ENCODE measurements at places on chromosomes 1 and 21.

GRCh38 chr21:29074007-29074376 lies 544 bp upstream of the CCT8 start:
- DNase-seq = no peak

GRCh38 chr21:14918527-14918926 lies 146.3 kb downstream of the NRIP1 start:
- no peak for DNase-seq

GRCh38 chr1:229130028-229130668 lies 140.8 kb upstream of the RAB4A start:
- peak; percentile 39 for DNase-seq

GRCh38 chr1:213605732-213606131 lies 382.0 kb upstream of the PROX1 start:
- DNase-seq = no peak

- no peak for DNase-seq
Observed at GRCh38 chr1:115246526-115246925, 91.5 kb downstream of the NGF start.

- DNase-seq = no peak
Observed at GRCh38 chr1:42420911-42421585, 34.8 kb downstream of the ZMYND12 start.

GRCh38 chr1:43367904-43368645 lies at the start of gene ELOVL1:
Gene ELOVL1 (minus strand): TSS chr1:43368011. CDS start chr1:43365609, 2,402 bp downstream.
- peak; percentile 87 for DNase-seq

DNA sequence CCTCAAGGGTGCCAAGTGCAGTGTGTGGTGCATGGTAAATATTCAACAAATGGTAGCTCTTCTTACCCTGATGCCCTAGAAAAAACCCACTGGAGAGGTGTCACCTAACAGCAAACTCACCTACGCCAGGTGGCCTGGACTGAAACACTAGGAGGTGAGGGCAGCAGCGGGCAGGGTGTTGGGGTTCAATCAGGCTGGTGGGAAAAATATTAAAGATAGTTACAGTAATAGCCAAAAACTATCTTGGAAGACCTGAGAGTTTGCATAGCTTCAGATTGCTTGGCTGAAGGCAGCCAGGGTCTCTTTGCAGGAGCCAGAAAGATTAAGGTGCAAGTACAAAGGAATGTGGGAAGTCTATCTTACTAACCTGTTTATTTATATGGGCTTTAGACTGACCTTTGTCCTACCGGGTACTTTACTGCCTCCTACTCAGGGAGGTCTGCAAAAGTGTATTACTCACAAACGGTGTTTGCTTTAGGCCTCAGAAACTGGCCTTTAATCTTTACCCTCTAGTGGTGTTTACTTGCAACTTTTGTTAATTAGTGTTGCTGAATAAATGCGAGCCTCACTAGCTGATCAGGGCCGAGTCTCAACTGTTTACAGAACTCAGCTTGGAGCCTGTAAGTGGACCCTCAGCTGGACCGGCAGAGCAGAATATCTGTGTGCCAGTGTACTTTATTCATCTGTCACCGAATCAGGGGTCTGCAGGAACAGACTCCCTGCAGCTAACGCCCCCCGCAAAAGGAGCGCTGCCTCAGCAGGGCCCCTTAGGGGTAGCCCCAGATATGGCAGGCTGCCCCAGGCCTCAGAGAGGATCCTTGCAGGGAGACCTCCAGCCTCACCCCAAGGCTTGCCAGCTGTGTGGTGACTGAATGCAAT lies 63.9 kb downstream of the SYF2 start:
- DNase-seq = no peak

GRCh38 chr1:2411801-2412394 lies 466 bp downstream of the PEX10 start:
- DNase-seq = no peak

DNA sequence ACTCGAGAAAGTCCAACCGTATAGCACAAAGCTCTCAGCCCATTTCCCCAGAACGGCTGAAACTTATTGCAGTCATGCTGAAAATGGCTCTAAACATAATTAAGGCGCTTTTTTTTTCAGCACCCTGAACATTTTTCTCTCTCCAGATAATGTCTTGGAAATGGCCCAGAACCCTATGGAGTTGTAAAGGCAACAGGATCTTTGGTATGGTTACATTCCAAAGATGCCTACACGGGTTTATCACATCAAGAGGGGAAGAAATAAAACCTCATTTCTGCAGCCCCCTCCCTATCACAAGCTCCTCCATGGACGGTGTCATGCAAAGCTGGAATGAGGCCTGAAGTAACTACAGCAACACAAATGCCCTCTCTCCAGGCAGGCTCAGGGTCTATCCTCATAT lies 126.4 kb upstream of the GALNT2 start:
- DNase-seq = no peak

DNA sequence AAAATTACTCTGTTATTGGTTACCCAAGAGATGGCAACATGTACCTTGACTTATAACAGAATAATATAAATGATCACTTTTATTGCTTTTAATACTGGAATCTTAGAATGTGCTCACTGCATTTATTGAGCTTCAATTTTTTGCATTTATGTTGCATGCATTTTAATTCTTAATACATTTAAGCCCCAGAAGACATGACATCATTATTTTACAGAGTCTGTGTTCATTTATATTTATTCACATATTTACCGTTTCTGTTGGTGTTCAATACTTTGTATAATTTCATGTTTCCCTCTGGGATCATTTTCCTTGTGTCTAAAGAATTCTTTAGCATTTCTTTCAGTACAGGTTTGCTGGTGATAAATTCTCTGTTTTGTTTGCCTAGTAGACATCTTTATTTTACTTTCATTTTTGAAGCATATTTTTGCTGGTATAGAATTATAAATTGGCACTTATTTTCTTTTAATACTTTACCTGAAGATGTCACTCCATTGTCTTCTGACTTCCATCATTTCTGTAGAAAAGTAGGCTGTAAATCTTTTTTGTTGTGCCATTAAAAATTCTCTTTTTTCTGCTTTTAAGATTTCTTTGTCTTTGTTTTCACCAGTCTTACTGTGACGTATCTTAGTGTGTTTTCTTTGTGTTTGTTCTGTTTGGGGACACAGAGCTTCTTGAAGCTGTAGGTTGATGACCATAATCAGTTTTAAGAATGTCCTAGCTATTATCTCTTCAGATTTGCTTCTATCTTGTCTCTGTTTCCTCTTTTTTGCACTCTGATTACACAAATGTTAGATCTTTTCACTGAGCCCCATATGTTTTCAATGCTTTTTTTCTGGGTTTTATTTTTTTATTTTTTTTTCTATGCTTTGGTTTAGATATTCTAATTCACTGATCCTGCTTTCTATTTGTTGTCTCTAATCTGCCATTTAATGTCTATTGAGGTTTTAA lies 26.9 kb downstream of the DISP3 start:
- DNase-seq = no peak

- no peak for DNase-seq
Observed at GRCh38 chr1:82090104-82090503, 289.4 kb downstream of the ADGRL2 start.

GRCh38 chr1:61318319-61319125 lies 236.2 kb downstream of the NFIA start:
- no peak for DNase-seq

- DNase-seq = no peak
Observed at GRCh38 chr1:190303501-190303900, 174.2 kb downstream of the BRINP3 start.

DNA sequence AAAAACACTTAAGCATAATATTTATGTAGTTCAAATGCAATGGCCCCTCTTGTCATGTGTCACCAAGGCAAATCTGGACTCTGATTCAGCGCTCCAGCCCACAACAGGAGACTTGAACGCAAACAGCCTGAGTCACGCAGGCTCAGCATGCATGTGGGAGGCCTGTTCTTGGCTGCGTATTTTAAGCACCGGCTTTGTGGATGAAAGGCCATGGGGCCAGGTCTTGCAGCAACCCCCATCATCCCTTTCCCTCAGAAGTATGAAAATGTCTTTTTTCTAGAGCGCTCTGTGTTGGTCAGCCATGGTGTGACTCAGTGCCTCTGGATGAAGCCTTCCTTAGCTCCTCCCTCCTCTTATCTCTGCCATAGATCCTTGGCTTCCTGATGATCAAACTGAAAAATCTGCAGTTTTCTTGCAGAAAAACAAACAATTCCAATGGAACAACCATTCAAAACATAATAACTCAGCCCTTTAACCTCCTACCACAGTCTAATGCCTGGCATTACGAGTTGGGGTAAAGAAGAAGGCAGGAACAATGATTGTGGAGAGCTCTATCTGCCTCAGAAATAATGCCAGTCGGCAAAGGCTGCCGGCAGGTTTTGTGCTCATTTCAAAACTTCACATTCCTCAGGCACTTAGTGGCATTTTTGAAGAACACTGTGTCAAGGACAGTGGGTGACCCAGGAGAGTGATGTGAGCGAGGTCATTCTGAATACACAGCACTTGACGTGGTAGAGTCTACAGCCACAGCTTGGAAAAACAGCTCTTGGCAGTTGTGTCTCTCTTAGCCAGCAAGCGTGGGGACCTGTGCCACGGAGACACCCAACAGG lies 167.5 kb downstream of the CLIC6 start:
- no peak for DNase-seq

- DNase-seq = no peak
Observed at GRCh38 chr1:244271691-244272308, 179.9 kb downstream of the ADSS2 start.

- peak; percentile 88 for DNase-seq
Observed at GRCh38 chr1:151070474-151071276, at the start of gene GABPB2. Gene GABPB2 (plus strand): TSS chr1:151070761. CDS start chr1:151088190, 17,429 bp downstream.

DNA sequence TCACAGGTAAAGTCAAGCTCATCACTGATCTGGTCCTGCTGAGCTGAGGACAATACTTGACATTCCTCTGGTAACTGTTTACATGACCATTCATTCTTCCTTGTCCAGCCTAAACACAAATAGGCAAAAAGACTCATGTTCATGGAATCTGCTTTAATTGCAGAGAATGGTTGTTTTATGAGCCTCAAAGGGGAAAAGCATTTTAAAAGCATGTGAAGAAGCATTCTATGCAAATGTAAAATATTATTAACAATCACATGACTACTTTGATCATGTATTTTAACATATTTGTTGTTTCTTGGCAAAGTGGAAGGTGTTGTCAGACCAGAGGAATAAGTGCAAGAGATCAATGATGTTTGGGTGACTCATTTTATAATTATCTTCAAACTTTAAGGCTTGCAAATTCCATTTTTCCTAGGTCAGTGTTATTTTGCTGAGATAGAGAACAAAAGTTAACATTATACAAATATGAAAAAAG lies 133.7 kb downstream of the RUNX1 start:
- no peak for DNase-seq

- no peak for DNase-seq
Observed at GRCh38 chr1:7043719-7044535, 258.7 kb downstream of the CAMTA1 start.

DNA sequence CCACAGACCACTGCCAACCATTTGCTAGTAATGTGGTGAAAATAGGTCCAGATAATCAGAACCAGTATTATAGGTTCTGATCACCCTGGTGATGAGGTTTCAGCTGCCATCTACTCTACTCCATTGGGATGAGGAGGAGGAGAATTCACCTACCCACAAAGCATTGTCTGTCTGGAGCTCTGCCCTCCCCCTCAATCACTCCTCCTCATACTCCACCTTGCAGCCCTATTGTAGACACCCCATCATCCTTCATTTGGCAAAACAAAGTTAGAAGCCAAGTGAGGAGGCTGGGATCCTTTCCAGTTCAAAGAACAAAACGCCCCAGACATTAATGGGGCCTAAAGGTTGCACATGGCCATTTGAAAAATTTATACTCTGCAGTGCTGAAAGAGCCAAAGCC lies 157.4 kb upstream of the L1TD1 start:
- DNase-seq = no peak

DNA sequence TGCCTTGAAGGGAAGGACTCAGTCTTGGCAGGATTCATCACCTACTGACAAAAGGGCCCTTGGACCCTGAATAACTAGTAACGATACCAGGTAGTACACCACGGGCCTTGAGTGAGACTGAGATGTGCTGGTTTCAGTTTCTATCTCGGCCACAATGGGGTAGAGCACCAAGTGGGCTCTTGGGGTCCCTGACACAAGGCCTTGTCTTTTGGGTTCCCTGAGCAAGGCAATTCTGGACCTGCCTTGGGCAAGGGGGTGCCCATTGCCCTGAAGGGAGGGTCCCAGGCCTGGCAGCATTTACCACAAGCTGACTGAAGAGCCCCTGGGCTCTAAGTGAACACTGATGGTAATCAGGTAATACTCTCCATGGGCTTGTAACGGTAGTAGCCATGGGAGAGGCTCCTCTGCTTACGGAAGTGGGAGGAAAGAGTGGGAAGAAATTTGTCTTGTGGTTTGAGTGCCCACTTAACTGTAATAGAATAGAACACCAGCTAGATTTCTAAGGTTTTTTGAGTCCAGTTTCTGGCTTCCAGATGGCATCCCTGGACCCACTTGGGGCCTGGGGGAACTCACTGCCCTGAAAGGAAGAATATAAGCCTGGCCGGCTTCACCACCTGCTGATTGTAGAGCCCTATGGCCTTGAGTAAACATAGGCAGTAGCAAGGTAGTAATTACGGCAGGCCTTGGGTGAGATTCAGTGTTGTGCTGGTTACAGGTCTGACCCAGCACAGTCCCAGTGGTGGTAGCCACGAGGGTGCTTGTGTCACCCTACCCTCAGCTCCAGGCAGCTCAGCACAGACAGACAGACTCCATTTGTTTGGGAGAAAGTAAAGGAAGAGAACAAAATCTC lies 58.5 kb downstream of the WDR4 start:
- no peak for DNase-seq

- no peak for DNase-seq
Observed at GRCh38 chr1:164228928-164229327, 330.1 kb upstream of the PBX1 start.

DNA sequence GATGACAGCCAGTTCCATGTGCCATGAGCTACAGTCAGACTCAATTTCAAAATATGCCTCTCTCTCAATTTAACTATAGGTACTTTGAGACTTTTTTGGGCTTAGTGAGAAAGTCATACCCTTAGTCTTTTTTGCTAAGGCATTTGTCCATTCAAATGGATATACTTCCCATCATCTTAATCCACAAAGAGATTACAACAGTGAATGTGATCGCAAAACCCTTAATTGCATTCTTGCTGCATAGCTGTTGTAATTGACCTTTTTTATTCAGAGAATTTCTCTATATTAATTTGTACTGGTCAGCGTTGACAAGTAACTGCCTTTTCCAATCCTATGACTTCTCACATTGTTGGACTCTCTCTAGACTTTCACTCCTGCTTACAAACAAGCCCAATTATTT lies 38.6 kb upstream of the RGS18 start:
- no peak for DNase-seq

DNA sequence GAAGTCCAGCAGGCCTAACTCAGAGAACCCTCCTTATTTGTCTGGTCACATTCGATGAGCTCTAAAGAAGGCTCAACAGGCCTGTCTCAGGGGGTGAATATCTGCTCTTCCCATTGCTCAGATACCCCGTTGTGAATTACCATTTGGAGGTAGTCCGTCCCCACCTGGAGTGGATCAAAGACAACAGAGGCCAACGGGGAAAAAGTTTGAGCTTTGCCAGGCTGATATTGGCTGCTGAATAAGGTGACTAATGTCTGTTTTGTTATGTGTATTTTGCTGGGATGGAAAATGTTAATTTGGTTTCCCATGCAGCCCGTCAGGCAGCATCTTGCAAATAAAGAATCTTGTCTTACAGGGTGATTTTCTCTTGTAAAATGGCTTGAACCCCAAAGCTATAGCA lies 69.2 kb upstream of the EPS8L3 start:
- DNase-seq = no peak
